NCI-H1436 treated with DMSO at 0.1 percent for 48 hours (cell line): ENCODE measurements at places on chromosomes 1 and 21.

DNA sequence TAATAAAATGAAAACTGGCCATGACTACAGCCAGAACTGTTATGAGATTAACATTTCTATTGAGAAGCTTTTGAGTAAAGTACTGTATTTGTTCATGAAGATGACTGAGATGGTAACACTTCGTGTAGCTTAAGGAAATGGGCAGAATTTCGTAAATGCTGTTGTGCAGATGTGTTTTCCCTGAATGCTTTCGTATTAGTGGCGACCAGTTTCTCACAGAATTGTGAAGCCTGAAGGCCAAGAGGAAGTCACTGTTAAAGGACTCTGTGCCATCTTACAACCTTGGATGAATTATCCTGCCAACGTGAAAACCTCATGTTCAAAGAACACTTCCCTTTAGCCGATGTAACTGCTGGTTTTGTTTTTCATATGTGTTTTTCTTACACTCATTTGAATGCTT lies 164.0 kb downstream of the NEK7 start:
- no peak for DNase-seq

- DNase-seq = no peak
Observed at GRCh38 chr1:92184632-92185031, 33.1 kb upstream of the C1orf146 start.

DNA sequence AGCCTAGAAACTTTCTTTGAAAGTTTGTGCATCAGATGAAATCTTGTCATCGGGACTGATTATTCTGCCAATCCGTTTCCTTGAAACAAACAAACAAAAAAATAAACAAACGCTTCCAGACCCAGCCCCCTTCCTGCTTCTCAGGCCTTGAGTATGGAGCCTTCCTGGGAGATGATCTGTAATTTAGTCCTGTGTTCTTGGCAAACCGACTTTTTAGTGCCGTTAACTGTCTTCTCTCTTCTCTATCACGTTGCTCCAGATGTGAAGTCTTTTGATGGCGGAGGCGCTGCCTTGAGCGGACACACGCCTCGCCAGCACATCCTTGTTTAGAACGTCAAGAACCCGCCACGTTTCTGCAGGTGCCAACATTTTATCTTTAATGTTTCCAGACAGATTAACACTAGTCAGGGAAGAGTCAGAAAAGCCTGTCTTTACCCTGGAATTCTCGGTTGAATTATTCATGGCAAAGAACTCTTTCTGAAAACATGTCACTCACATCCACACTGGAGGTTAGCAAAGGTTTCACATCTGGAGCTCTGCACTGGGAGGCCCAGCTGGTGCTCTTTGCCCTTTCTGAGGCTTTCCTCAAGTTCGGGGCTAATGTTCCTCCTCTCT lies 265.7 kb upstream of the C1orf174 start:
- DNase-seq = no peak

DNA sequence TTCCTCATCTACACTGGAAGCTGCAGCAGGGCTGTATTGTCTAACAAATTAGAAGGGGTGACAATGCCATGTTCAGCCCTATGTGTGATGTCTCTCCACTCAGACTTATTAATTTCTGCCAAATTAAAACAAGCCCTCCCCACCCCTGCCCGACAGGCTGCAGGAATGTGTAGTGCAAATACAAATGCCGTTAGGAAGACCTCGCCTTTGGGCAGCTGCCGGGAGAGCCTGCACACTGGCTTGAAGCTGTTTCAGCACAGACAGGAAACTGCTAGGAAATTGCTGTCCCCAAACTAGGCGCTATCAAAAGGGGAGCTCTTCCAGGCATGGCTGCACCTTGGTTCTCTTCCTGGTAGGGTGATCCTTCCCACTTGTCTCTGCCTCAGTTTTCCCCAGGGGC lies 135.2 kb downstream of the ELAVL4 start:
- DNase-seq = no peak

GRCh38 chr1:117009132-117009531 lies 7.6 kb downstream of the CD101 start:
- no peak for DNase-seq
